ENCODE measurements at places on chromosomes 3 and 15. TPM values are rescaled to one million over a fixed set of nuclear protein-coding genes. Genes with fewer than 3 reads are reported as not detected.

SHF gene
- 5.0 TPM for total RNA-seq

SNAPC5 gene
- 11.3 TPM for total RNA-seq

UBAP1L gene
- total RNA-seq, result 0.79 TPM

- no peak for DNase-seq
Measured at GRCh38 chr3:101900736-101901135, 51.4 kb downstream of the NFKBIZ start.

DNA sequence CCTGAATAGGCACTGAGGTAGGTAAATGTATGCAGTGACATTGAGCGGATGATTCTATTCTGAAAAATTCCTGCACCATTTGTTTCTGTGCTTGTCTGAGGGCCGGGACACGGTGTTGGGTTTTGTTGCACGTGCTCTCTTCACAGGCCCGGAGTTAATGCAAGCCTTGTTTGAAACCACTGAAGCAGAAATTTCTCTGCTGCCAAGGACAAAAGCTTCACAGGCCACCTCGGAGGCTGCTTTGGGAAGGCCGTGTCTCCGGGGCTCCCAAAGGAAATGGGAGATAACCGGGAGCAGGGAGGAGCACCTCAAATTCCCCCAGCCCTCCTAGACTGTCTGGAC, 179.4 kb downstream of the OPA1 start:
- DNase-seq, result no peak

Measured in liver (tissue), 10 donors.